Endothelial cell (in vitro differentiated cells): ENCODE measurements at places on chromosomes 5 and 9.

GRCh38 chr5:16869821-16870796 lies 66.0 kb downstream of the MYO10 start:
- DNase-seq, result no peak

DNA sequence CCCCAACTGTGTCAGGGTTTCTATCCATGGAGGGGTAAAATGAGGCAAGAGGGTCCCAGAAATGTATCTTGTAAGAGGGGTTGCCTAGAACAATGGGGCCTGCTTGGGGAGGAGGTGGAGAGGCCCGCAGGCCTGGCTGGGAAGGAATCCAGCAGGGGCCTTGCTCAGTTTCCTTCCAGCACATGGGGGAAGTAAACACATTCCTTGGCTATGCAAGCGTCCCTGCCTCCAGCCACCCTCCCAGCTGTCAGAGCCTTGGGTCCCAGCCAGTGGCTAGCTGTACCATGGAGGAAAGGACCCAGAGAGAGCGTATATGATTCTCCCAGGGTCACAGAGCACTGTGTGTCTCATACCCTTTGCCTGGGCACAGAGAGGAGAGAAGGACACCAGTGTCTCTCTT lies 71.1 kb upstream of the IL17B start:
- DNase-seq, result no peak

- no peak for DNase-seq
These were observed 2.4 kb downstream of the MRPS2 start for GRCh38 chr9:135502873-135503321.

- DNase-seq, result no peak
These were observed 261.7 kb downstream of the KIF4B start for GRCh38 chr5:155275222-155275621.

DNA sequence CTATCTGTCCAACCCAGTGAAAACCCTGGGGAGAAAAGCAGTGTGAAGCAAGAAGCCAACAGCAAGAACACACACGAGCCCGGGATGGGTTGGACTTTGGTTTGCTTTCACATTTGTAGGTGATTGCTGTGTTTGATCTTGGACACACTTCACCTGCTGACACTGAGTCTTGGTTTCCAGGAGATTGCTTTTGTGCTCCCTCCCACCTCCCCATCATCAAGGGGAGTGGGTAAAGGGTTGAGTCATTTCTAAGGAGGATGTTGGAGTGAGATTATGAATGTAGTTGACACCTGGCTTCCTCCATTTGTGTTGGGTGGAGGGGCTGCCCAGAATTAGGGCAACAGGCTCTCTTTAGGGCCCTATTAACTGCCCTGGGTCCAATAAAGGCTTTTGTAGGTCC lies 37.5 kb downstream of the ANKDD1B start:
- no peak for DNase-seq

- DNase-seq, result no peak
These were observed 104.3 kb downstream of the GNAQ start for GRCh38 chr9:77927265-77927664.

GRCh38 chr9:93182572-93182971 lies 1.4 kb upstream of the WNK2 start:
- DNase-seq, result no peak

GRCh38 chr5:179926657-179927056 lies 19.0 kb upstream of the TBC1D9B start:
- DNase-seq, result no peak

DNA sequence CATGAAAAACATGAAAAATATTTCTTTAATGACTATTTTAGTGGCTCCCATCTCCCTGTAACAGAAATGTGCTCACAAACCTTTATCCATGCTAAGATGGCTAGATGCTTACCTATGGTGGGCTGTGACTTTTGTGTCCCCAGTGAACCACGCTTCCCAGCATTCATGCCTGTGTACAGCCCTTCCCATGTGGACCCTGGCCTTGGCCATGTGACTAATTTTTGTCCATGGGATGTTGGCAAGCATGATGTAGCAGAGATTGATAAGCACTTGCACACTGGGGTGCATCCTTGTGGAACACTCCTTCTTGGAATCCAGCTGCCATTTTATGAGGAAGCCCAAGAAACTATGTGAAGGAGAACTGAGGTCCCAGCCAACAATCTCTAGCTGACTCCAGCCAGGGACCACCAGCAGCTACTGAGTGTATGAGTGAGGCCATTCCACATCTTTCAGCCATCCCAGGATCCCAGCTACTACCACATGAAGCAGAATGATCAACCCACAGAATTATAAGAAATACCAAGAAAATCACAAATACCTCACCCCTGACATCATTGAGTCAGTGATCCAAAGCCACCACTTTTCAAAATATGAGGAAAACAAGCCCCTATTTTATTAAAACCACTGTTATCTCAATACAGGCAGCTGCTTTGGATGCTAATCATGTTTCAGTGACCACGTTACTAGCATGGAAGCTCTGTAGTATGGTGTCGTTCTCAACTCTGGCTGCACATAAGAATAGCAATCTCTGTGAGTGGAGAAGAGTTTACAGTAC lies 16.1 kb upstream of the RAI14 start:
- DNase-seq, result no peak

DNA sequence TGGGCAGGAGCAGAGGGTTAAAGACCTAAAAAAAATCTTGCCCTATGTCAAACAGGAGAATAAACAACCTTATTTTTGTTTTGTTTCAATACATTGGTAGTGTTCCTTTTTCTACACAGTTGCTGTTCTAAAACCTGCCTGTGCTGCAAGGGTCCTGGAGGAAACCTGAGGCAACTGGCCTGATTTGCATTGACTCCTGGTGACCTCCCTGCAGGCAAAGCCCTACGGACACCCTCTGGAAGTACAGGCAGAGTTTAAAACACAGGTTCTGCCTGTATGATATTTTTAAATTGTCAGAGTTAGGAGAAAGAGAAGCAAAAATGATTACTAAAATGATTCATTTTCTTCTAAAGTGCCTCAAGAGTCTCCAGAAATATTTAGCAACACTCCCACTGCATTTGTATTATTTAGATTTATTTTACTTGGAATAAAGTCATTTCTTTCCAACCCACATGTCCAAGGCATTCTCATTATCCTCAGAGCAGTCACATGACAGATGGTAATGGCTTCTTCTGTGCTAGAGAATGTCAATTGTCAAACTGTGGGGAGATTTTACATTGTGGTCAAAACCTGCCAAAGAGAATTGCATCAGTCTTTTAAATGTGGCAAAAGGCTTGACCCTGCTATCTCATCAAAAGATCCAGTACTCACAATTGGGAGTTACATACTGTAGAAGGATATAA lies 559.6 kb downstream of the CETN3 start:
- DNase-seq, result no peak

- DNase-seq, result no peak
These were observed 149.5 kb downstream of the PCSK1 start for GRCh38 chr5:96283589-96283988.

GRCh38 chr9:98726735-98727134 lies 18.0 kb upstream of the GABBR2 start:
- no peak for DNase-seq

- no peak for DNase-seq
These were observed 20.3 kb upstream of the RIC1 start for GRCh38 chr9:5608298-5609225.

DNA sequence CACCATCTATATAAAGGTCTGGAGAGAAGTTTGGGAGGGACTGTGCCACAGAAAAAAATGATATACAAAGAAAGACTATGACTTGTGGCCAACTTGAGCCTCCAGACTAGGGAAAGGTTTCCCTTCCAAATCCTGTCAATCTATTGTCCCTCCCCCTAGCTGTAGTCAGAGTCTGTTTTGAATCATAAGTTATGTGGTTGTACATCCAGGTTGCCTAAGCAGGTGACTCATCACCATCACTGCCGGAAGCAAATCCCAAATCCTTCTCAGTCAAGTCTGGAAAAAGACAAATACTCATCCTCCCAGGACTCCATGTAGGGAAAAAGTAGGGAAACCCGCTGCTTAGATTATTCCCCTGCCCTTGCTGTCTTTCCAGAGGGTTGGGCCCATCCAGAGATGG lies 235.7 kb downstream of the CDK5RAP2 start:
- no peak for DNase-seq

DNA sequence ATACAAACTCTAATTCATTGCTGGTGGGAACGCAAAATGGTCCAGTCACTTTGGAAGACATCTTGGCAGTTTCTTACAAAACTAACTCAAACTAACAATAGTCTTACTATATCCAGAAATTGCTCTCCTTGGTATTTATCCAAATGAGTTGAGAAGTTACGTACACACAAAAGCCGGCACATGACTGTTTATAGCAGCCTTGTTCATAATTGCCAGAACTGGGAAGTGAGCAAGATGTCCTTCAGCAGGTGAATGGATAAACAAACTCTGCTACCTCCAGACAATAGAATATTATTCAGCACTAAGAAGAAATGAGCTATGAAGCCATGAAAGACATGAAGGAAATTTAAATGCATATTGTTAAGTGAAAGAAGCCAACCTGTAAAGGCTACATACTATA lies 17.9 kb upstream of the GNAQ start:
- no peak for DNase-seq

DNA sequence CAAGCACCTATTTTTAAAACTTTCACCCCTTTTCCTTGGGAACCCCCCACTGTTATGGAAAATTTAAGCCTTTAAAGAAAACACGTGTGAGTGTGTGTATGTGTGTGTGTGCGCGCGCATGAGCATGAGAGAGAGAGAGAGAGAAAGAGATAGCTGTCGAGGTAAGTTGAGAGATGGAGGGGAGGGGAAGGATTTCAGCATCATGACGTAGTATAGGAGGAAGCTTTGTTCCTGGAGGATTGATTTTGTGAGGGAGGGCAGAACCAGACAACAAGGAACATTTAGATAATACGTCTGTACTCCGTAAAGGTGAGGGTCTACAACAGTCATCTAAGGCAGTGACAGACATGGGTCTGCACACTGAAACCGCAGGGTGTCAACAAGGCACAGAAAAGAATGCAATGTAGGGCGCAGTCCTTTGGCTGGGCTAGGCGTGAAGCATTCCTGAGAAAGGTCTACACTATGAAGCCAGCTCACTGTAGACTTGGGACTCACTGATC lies 227.7 kb downstream of the SMARCA2 start:
- no peak for DNase-seq

GRCh38 chr5:175589714-175590113 lies 68.2 kb upstream of the HRH2 start:
- no peak for DNase-seq

DNA sequence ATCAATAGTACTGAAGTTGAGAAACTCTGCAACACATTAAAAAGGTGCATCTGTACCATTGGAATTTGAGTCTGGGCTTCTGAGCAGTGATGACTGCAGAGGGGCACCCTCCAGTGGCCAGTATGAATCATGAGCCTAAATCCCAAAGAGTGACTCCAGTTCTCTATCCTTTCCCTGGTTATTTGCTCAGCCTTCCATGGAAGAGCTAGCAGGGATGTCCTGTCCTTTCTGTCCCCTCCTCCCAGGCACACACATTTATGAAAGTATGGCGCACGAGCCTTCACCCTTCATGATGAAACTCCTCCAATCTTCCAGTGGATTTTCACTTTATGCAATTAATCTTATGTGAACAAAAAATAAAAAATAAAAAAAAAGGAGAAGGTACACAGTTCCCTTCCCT lies 81.0 kb downstream of the ESM1 start:
- peak; percentile 16 for DNase-seq

GRCh38 chr9:95127249-95128176 lies 190.0 kb downstream of the FANCC start:
- peak; percentile 92 for DNase-seq

DNA sequence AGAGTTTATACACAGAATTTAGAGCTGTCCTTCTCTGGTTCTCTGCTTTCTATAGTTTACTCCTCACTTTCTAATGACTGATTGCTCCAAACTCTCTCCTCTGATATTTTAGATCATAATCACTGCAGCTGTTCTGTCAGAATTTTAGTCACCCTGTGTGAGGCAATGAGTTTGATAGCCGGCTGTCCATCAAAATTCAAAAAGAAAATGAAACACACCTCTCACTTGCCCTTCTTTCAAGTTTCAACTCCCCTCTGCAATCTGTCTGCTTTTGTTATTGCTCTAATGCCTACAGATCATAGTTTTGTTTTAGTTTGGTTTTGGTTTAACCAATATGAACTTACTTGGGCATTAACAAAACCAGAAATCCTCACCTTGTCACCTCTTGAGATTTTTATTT lies 23.3 kb upstream of the ABLIM3 start:
- no peak for DNase-seq

DNA sequence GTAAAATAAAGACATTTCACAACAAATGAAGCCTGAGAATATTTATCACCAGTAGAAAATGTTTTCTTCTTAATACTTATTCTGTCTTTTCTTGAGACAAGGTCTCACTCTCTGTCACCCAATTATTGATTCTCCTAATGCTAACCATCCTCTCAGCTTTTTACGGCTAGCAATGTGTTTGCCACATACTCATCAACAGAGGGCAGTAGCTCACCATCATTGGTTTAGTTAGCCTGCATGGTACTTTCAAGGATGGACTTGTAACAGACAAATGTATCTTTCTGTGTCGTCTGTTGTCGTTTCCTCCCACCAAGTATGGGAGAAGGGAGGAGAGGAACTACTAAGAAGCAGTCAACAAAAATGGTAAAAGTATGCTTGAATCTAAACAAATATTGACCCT lies 5.9 kb upstream of the ACO1 start:
- DNase-seq, result peak; percentile 50

DNA sequence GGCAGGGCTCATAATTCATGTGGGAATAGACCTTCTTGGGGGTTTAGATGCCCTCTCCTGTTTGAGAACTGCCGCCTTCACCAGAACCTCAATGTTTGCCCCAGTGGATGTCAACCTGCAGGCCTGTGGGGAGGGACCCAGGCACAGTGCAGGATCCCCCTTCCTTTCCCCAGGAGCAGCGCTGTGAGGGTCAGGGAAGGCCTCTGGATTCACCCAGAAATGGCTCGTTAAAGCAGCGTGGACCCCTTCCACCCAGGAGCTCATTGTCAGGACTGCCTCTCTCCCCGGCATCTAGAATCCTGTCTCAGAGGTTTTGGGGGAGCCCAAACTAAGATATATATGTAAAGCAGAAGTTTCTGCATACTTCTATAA lies 188.3 kb downstream of the GADD45G start:
- DNase-seq, result no peak

DNA sequence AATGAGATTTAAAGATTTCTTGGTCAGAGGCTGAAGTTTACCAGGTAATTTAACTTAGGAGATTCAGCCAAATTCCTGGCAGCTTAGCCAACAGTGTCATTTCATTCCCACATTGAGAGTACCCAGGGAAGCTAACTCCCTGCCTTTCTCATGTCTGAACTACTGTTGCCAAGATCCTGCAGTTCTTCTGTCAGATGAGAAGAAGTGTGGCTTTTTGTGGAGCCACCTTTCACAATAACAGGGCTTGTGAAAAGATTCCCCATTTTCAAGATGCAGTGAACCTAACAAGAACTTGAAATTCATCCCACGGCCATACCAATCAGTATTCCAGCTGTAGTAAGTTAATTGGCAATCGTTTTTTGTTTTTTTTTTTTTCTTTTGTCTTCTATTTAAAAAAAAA lies 176.4 kb downstream of the XRCC4 start:
- DNase-seq, result no peak
